H9 (cell line): ENCODE measurements at places on chromosomes 1 and 21. TPM values are rescaled to one million over a fixed set of nuclear protein-coding genes. Genes with fewer than 3 reads are reported as not detected.

DNA sequence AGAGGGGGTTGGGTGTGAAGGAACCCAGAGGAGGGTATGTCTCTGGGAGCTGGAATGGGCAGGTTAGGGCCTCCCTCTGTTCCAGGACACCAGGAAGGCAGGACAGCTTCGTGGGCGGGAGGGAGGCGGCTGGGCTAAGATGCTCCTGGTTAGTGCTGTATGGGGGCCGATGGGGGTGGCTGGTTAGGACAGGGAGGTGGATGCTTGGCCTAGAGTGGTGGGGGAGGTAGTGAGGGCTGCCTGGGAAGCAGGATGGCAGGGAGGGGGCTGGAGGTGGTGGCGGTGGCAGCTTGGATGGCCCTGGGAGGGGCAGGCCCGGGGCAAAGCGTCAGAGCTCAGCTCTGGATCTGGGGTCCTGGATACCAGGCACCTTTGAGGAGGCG lies 6.2 kb upstream of the MMP23B start:
- H3K27ac ChIP-seq: no peak overlapping the region
- H3K27me3 ChIP-seq: no peaks in the 10 kb centered on the region
- no peak overlapping the region for H3K4me3 ChIP-seq
- no peaks in the 10 kb centered on the region for H3K36me3 ChIP-seq
- peak; percentile 28 for DNase-seq

DNA sequence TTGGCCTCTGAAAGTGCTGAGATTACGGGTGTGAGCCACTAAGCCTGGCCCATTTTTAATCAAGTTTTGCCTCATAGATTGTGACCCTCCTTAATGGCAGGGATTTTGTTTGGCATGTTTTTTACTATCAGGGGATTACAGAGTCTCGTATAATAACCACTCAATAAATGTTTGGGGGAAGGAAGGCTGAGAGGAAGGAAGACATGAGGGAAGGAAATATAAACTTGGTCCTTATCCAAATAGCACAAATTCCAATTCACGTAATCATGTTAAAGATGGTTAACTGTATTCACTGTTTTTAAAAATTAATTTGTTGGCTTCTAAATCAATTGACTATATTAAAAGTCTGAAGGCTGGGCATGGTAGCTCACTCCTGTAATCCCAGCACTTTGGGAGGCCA lies 30.9 kb upstream of the SERTAD4 start:
- no peaks in the 10 kb centered on the region for H3K36me3 ChIP-seq
- H3K27me3 ChIP-seq: no peaks in the 10 kb centered on the region
- no peak overlapping the region for H3K27ac ChIP-seq
- no peak for DNase-seq

DNA sequence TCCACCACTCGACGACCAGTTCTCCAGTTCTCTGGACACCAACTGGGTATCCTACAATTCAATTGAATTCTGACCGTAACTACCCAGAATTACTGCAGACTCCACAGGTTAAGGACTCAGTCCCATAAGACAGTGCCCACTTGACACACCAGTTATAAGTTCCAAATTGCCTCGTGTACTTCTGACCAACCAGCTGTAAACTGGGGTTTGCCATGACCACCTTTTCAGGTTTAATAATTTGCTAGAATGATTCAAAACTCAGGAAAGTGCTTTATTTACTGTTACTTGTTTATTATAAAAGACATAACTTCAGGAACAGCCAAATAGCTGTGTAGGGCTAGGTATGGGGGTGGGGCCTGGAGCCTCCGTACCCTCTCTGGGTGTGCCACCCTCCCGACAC lies 15.3 kb downstream of the NUDC start:
- no peak overlapping the region for H3K27ac ChIP-seq
- no peak overlapping the region for H3K4me3 ChIP-seq
- H3K36me3 ChIP-seq: peaks cover 46% of the 10 kb centered on the region
- no peaks in the 10 kb centered on the region for H3K4me1 ChIP-seq

DNA sequence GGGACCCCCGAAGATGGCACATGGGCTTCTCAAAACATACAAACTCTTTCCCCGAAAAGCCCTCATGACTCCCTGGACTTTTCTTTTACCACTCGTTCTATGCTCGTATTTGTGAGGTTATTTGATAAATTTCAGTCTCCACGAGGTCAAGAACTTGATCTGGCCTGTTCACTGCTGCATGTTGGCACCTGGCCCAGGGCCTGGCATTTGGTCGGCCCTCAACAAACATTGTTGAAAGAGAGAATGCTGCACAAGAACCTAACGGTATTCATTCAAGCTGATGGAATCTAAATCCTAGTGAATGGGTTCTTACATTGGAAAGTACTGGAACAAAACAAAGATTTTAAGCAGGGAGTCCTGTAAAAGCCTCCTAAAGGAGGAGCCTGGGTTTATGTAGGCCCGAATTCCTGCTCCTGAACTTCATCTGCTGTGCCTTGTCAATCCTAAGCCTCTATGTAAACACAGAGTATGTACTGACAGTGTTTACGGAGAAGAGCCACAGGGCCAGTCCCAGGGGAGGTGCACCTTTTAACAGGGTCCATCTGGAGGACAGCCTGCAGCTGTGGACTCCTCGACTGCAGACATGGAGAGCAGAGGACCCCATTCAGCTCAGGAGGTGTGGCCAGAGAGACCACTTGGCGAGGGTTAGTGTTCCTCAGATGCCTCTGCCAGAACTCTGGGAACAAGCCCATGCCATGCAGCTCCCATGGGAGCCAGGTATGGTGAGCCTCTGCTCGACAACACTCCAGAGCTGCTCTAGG lies 46.9 kb downstream of the L1TD1 start:
- H3K4me1 ChIP-seq: no peaks in the 10 kb centered on the region
- no peak overlapping the region for H3K27ac ChIP-seq
- H3K27me3 ChIP-seq: no peaks in the 10 kb centered on the region
- no peak overlapping the region for H3K4me3 ChIP-seq
- peaks cover 16% of the 10 kb centered on the region for H3K36me3 ChIP-seq

- H3K4me1 ChIP-seq: no peaks in the 10 kb centered on the region
- H3K4me3 ChIP-seq: no peak overlapping the region
Observed at GRCh38 chr1:36420409-36420808, 22.7 kb upstream of the LSM10 start.

DNA sequence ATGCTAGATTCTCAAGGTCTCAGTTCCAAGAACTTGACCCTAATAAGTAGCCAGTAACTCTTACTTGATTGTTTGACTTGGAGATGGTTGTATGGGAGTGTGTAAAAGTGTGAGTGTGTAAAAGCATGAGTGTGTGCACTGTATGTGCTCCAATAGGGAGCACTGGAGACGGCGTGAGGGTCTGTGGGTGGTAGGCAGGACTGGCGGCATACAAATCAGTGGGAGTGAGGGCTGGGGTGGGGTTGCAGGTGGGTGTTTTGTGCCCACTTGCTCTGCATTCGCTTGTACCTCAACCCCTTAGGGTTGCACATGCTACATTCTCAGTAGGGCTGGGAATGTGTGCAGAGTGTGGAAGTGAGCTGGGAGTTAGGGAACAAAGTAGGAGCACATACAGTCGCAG lies 79.5 kb upstream of the CD34 start:
- no peak for DNase-seq
- no peak overlapping the region for H3K27ac ChIP-seq
- no peaks in the 10 kb centered on the region for H3K27me3 ChIP-seq
- no peaks in the 10 kb centered on the region for H3K36me3 ChIP-seq

- H3K36me3 ChIP-seq: no peaks in the 10 kb centered on the region
- DNase-seq: no peak
- H3K4me1 ChIP-seq: no peaks in the 10 kb centered on the region
- no peaks in the 10 kb centered on the region for H3K27me3 ChIP-seq
- H3K4me3 ChIP-seq: no peak overlapping the region
- no peak overlapping the region for H3K27ac ChIP-seq
Observed at GRCh38 chr1:22536506-22536905, 26.8 kb upstream of the EPHA8 start.

DNA sequence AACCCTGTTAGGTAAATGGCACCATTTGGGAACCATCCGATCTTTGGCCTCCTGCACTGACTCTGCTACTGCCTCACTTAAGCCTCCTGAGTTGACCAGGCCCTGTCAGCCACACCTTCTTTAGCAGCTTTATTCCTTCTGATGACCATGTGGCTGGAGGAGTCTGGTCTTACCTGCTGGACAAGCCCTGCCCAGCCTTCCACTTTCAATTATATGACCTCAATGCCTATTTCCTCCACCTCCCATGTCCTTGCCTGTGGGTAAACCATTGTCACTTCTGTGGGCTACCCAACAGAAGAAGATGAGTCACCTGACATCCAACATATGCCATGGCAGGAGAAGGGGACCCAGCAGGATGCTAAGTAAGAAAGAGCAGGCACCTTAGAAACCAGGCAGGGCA lies 393.8 kb downstream of the NTNG1 start:
- no peak overlapping the region for H3K27ac ChIP-seq
- H3K4me3 ChIP-seq: no peak overlapping the region
- H3K27me3 ChIP-seq: no peaks in the 10 kb centered on the region
- H3K36me3 ChIP-seq: no peaks in the 10 kb centered on the region
- H3K4me1 ChIP-seq: no peaks in the 10 kb centered on the region

Gene YOD1
- 8.6 and 9.4 TPM in 2 replicates for total RNA-seq
